ENCODE measurements at places on chromosomes 16 and 17.
A peak's percentile ranks its signal among the peaks of the same experiment; 100 is the strongest.

GRCh38 chr17:57949649-57950048, 5.6 kb downstream of the CUEDC1 start:
- no peak for DNase-seq

DNA sequence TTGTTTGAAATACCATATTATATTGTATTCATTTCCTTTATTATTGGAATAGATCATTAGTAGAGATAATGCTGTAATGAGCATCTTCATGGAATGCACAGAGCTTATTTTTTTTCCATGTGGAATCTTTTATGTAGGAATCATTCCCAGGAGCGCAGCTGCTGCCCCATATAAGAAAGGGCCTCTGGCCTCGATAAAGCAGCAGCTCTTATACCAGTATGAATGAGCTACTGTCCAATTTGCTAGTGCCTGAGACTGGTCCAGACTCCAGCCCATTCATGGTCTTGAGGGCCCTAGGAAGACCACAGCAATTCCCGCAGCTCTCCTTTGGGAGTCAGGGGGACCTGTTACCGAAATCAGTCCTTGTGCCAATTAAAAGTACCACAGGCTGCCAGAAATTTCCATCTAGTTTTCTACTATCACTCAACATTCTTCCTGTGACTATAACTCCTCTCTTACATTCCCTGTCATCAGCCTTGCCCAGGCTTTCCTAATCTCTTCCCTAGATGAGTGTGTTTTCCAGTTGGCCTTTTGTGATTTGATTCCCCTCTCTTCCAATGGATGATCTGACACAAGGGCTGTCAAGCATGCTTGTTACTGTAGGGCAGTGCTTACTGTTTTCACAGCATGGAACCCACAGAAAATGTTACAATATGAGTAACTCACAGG, 1.9 kb downstream of the ZNF843 start:
- no peak for DNase-seq

- no peak for DNase-seq
These were observed 5.2 kb upstream of the TSPOAP1 start for GRCh38 chr17:58333736-58334207.

DNA sequence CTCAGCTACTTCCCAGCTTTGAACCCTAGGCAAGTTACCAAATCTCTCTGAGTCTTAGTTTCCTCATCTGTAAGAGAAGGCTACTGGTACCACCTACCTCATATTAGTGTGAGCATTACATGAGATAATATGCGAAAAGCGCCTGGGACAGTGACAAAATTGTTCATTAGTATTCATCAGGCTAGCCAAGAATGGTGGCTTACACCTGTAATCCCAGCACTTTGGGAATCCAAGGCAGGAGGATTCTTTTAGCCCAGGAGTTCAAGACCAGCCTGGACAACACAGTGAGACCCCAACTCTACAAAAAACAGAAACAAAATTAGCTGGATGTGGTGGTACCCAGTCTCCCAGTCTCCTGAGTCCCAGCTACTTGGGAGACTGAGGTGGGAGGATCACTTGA, 3.3 kb downstream of the PLCD3 start:
- no peak for DNase-seq

- no peak for DNase-seq
These were observed 15.6 kb downstream of the COL1A1 start for GRCh38 chr17:50185631-50186471.

- DNase-seq = peak; percentile 51
These were observed 95.0 kb downstream of the PRKCB start for GRCh38 chr16:23930791-23931190.

GRCh38 chr17:65559804-65560627, 1.4 kb downstream of the AXIN2 start:
- peak; percentile 82 for DNase-seq

- no peak for DNase-seq
These were observed 53.2 kb downstream of the CDYL2 start for GRCh38 chr16:80751167-80751566.

- no peak for DNase-seq
These were observed 147.8 kb downstream of the IRF8 start for GRCh38 chr16:86046667-86047270.

DNA sequence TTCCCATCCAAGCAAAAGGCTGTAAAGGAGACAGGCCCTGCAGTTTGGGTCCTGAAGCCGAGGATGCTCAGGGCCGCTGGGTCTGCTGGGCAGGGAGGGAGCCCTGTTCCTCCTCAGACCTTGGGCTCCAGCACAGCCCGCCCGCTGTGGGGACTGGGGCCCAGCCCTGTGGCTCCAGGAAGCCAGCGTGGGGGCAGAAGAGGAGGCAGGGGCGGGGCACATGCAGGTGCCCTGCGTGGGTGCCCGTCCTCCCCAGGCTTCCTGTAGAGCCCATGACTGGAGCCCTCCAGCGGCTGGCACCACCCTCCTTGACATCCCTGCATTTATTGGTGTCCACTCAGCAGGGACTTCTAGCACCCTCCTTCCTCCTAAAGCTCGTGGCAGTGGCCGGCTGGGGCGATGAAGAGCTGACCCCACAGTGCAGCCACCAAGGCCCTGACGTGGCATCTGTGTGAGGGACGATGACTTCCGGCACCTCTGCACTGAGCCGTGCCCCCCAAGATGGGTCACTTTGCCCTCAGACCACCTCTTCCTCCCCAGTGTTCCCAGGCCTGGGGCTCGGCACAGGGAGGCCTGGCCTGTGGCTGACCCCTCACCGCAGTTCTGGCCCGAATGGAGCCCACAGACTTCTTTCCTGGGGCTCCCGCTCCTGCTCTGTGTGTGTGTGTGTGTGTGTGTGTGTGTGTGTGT, 9.9 kb downstream of the PRSS27 start:
- no peak for DNase-seq

DNA sequence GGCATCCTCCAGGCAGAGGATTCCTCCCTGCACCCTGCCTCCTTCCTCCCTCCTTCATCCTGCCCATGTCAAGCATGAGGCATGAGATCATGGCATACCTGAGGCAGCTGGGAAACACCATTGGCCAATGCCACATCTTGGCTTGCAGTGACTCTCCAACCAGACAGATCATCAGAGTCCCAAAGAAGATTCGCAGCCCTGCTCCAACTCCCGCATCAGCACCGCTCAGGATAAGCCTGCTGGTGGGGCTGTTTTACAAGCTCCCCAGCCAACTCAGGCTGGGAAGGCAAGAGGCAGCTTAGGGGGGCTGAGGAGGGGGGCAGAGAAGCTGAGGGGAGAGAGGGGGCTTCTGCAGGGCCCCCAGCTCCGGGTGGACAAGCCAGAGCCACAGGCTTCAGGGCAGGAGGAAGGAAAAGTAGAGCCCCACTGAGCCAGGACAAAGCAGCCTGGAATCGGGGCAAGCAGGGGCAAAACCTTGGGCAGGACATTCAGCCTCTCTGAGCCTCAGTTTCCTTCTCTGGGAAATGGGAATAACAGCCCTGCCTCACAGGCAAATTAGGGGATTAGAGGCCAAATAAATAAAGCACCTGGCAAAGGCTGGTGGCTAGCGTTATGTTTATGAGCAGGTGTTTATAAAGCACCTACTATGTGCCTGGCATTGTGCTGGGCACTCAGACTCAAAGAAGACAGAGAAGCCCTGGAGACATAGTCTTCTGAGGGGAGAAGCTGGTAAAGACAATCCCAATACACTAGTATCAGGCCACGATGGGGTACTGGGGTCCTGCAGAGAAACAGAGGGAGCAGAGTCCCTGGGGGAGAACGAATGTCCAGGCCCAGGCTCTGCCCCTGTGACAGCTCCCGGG, 88.1 kb downstream of the GOSR1 start:
- DNase-seq = peak; percentile 64

- DNase-seq = no peak
These were observed 9.5 kb downstream of the FAAP100 start for GRCh38 chr17:81542431-81543338.

DNA sequence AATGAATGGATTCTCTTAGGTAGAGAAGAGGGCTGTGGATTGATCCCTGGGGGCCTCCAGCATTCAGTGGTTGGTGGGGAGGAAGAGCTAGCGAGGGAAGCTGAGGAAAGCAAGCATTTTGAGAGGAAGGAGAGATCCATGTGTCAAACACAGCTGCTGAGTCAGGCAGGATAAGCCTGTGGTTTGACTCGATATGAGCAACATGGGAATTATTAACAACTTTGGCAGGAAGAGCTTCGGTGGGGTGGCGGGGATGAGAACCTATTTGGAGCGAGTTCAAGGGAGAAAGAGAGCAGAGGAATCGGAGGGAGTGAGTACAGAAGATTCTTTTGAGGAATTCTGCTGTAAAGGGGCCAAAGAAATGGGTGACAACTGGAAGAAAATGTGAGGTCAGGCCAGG, 59.5 kb upstream of the CDC42EP4 start:
- no peak for DNase-seq

DNA sequence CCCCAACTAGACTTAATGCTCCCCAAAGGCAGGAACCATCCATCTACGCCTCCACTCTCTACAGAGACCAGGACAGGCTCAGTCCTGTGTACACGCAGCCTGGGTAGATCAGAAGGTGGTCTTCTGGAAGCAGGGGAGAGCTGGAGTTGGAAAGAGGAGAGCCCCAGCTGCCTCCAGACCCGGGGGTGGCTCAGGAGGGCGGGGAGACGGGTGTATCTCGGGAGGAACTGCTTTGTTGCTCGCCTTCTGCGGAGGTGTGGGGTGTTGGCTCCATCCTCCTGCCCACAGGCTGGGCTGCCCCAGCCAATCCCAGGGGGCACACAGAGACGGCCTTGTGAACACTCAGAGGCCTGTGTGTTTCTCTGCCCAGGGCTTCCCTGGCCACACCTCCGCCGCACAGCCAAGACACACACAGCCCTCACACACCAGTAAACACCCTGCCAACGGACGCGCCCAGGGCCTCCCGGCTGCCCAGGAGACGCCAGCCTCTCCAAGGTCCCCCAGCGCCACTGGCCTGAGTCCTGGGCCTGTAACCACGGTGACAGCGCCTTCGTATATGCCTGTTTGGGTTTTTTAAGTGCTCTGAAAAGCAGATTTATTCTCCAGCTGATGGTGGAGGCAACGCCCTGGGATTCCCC, 143.4 kb upstream of the CDC42EP4 start:
- DNase-seq = peak; percentile 69

DNA sequence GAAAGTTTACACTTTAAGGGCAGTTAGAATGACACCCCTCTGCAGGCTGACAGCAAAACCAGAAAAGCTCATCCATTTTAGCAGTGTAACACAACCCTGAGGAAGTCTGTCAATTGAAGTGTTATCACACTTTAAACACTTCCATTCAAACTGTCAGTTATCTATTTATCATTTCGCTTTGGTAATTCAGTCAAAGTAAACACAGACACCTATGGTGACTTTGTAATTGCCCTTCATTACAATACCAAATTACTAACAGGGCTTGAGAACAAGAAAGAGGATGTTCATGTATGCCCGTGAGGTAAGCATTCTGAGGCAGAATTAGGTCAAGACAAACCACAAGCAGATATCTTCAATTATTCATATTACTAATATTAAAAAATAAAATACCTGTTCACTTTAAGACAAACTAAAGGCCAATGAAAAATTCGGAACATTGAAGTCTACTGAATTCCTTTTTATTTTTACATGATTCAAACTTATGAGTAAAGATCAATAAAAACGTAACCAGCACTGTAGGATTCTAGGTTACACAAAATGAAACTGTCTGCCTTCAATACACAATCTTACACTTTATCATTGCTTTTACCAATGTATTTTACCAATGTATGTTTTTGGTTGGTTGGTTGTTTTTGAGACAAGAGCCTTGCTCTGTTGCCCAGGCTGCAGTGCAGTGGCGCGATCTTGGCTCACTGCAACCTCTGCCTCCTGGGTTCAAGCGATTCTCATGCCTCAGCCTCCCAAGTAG, 57.1 kb downstream of the BRIP1 start:
- DNase-seq = peak; percentile 93

DNA sequence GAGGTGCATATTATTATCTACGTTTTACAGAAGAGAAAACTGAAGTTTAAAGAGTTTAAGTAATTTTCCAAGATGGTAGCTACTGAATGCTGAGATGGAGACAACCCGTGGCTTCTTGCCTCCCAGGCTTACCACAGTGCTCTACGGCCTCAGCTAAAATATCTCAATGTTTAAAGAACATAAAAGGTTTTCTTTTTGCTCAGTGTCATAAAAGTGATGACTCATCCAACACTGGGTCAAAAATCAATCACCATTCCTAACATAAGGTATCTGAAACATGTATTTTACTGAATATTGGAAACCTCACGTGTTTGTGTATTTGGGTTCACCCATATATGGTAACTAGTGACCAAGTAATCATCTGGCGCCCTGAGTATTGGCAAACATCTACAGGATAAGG, 18.4 kb downstream of the ABCA9 start:
- no peak for DNase-seq

GRCh38 chr16:14564323-14564722, 65.7 kb downstream of the PARN start:
- DNase-seq = peak; percentile 75
